ENCODE measurements at places on chromosomes 13 and 19.

DNA sequence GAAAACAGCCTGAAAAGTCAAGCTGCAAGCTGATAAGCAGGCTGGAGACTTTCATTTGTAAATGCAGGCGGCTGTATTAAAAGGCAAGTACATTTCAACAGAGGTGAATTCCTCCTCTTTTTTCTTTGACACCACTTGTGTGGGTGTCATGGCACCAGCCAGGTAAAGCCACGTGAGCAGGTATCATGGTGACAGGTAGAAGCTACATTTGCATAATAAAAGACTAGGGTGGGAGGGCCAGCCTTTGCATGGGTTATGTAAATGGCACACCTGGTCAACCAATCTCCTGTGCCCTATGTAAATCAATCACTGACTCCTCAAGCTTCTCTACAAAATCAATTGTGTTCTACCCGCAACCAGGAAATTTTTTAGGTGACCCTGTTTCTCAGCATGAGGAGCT, 68.2 kb downstream of the ZNF100 start:
- peak; percentile 11 for DNase-seq

DNA sequence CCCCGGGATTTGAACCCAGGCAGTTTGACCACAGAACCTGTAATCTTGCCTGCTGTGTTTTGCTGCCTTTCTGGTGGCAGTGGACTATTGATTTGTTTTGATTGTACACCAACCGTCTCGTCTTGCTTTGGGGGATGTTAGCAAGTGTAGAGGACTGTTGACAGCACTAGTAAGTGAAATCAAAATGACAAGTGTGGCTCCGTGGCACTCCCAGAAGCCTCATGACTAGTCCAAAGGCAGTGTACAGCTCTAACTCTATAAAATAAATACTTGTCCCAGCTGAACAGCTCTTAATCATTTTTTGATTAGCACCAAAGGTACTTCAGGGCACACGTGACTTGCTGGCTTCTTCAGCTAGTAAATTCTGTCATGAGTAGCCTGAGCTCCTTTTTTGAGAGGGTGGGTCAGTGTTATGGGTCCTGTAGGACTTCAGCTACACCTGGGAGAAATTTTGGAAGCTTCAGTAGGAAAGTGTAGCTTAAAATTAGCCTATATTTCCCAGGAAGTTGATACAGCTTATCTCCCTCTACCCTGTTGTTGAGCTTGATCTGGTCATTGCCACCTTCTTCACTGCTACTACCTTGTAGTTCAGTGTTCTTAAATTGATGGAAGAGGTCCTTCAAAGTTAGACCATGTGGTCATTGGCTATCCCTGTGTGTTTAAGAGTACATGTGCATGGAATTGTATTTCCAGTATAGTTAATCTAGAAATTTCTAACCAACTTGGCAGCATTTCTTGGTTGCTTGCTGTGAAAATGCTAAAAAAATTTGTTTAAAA, 15.1 kb downstream of the TM9SF2 start:
- no peak for DNase-seq

GRCh38 chr19:12611361-12611699, 610 bp downstream of the ZNF791 start:
- DNase-seq = peak; percentile 75

DNA sequence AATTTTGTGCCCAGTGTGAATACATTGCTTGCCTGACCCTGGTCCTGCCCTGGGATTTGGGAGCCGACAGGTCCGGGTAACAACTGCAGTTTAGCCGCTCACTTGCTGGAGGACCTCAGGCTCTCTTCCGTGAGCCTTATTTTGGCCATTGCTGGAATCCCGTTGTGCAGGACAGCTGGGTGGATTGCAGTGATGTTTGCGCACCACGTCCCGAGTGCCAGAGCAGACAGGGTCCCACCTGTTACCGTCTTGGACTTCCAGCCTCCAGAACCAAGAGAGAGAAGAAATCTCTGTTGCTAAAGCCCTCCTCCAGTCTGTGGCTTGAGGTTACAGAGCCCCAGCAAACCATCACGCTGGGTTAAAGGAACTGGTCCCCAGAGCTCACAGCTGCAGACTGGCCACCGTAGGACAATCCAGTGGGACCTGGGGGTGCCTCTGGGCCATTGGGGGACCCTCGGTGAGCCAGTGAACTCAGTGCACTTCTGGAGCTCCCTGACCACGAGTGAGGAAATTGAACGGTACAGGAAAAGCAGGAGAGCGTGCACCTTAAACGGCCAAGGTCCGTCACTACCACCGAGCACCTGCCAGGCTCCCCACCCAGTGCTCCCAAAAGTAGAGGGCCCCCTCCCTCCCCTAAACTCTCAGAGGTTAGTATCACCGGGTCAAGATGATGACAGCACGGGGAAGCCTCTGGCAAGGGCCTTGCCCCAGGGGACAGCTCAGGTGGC, 92.9 kb downstream of the GNG7 start:
- DNase-seq = no peak

DNA sequence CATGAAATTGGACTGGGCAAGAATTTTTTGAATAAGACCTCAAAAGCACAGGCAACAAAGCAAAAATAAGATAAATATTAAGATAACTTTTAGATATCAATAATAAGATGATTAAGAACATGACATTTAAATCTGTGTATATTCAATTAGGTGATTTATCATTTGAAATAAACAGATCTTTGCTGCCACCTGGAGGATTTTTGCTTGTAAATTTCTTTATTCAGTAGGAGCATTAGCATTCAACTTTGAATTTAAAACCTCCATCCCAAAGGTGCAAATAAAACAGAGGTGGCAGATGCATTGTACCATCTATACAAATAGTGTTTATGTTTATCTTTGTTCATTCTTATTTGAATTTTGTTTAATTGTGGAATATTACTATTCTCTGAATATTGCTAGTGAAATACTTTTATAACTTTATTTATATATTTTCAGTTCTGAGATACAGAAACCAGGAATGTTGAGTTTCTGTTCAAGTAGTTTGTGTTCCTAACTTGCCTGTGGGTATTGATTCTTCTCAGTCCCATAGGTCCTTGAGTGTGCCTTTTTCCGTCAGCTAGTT, 20.9 kb downstream of the COG6 start:
- DNase-seq = no peak

GRCh38 chr19:12843999-12844732, 5.9 kb downstream of the MAST1 start:
- no peak for DNase-seq

- DNase-seq = peak; percentile 36
Measured at GRCh38 chr19:10335352-10335985, 2.1 kb upstream of the RAVER1 start.

DNA sequence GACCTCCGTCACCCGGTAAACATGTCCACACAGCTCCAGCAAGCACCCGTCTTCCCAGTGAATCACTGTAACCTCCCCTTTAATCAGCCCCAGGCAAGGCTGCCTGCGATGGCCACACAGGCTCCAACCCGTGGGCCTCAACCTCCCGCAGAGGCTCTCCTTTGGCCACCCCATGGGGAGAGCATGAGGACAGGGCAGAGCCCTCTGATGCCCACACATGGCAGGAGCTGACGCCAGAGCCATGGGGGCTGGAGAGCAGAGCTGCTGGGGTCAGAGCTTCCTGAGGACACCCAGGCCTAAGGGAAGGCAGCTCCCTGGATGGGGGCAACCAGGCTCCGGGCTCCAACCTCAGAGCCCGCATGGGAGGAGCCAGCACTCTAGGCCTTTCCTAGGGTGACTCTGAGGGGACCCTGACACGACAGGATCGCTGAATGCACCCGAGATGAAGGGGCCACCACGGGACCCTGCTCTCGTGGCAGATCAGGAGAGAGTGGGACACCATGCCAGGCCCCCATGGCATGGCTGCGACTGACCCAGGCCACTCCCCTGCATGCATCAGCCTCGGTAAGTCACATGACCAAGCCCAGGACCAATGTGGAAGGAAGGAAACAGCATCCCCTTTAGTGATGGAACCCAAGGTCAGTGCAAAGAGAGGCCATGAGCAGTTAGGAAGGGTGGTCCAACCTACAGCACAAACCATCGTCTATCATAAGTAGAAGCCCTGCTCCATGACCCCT, 9.0 kb upstream of the CEACAM5 start:
- DNase-seq = no peak

- DNase-seq = no peak
Measured at GRCh38 chr19:50501568-50502475, 9.2 kb downstream of the JOSD2 start.

DNA sequence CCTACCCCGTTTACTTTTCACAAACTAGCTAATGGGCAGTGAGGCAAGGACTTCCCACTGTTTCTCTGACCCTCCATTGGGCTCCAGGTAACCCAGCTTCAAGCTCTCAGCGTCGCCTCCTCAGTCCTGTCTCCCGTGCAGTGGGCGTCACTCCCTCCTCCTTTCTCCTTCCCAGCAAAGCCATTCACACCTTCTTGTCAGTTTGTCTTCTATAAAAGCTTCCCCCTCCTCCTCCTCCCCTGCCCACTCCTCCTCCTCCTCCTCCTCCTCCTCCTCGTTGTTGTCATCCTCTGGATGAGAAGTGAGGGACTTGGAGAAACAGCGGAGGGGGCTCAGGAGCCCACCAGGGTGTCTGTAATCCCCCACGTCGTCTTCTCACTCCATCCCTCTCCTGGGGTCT, 1.7 kb upstream of the GALP start:
- no peak for DNase-seq

DNA sequence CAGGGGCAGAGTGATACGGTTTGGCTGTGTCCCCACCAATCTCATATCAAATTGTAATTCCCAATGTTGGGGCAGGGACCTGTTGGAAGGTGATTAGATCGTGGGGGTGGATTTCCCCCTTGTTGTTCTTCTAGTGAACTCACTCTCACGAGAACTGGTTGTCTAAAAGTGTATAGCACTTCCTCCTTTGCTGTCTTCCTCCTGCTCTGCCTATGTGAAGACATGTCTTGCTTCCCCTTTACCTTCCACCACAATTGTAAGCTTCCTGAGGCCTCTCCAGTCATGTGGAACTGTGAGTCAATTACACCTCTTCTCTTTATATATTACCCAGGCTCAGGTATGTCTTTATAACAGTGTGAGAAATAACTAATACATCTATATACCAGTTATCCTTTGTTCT, 706.4 kb upstream of the KLHL1 start:
- no peak for DNase-seq

DNA sequence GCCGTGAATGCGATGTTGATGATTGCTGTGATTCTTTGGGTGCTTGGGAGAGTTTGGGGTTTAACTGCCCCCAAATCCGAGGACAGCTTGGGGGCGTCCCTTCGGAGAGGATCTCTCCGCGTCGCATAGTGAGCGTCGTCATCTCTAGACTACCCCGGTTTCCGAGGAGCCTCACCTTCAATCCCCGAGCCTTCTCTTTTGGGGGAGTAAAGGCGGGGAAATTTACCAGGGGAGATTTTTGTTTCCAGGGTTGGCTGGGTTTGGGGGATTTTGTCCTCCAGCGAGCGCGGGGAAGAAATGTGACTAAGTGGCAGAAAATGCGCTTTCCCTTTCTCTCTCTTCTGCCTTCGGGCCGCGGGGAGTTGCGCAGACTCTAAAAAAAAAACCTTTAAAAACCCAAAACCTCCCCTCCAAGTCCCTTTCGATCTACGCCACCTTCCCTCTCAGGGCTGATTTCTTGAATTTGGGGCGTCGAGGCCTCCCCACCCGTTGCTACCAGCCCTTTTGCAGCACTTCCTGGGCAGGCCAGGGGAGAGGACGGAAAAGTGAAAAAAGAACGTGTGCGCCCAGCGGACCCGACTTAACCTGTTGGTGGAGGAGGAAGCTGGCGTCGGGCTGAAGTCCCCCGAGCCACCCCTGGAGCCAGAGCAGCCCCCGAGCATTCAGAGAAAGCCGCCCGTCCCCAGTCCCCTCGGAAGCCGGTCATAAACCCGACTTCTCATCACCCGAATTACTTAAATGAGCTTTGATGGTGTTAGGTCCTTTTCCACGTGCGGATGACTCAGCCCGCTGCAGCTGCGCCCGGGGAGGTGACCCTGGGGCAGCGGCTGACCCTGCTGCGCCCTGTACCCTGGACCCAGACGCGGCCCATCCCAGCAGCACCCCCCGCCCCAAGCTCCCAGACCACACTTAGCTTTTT, 17.7 kb downstream of the NFIX start:
- peak; percentile 74 for DNase-seq

GRCh38 chr13:43390619-43391018, 367.2 kb downstream of the DNAJC15 start:
- DNase-seq = no peak

DNA sequence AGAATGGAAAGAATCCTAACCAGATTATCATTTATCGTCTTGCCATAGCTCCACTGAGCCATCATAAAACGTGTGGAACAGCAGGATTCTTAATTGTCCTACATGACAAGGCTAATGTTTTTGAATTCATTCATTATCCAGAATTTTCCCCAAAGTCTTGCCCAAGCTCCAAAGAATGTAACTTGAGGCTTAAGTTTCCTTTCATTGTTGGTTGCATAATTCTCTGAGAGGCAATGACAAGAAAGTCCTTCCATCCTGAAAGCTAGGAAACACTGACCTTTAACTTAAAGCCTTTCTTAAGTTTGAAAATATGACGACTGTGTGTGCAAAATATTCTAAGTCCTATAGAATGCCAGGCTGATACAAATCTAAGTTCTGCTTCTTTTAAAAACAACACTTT, 546.1 kb downstream of the SUCLA2 start:
- DNase-seq = no peak

DNA sequence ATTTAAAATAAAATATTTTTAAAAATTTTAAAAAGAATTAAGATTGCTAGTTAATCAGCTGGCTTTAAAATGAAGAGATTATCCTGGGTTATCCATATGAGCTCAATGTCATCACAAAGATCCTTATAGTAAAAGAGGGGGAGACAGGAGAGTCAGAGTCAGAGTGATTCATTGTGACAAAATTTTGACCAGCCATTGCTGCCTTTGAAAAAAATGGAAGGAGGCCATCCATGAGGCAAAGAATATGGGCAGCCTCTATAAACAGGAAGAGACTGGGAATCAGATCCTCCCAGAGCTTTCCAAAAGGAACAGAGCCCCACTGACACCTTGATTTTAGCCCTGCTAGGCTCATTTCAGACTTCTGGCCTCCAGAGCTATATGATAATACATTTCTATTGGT, 9.3 kb upstream of the RUBCNL start:
- no peak for DNase-seq
